Urothelium cell line (cell line): ENCODE measurements at places on chromosomes 5 and 9.

DNA sequence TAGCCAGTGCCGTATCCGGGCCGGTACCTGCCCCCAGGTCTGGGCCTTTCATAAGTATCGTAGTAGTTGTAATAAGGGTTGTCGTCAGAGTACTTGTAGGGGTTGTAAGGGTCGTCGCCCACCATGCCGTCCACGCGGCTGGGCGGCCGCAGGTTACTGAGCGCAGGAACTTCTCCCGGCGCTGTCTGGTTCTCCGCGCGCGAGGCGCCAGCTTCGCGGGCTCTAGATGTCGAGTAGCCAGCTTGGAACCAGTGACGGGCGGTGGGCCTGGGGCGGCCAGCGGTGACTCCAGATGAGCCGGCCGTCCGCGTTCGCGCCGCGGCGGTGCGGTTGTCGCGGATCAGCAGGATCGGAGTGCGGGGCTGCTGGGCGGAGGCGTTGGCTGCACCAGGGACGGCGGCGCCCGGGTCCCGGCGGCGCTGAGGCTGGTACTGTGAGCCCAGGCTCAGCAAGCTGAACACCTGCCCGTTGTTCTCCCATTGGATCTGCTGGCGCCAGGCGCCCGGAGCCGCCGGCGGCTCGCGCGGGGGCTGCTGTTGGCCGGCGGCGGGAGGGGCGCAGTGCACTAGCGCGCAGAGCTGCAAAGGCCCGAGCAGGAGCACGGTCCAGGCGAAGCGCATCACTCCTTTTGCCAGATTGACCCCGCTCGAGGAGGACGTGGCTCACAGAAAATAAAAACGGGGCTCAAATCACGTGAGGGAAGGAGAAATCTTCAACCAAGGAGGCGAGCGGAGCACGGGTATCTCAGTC lies 518 bp downstream of the LOX start:
- peak; percentile 40 for DNase-seq

DNA sequence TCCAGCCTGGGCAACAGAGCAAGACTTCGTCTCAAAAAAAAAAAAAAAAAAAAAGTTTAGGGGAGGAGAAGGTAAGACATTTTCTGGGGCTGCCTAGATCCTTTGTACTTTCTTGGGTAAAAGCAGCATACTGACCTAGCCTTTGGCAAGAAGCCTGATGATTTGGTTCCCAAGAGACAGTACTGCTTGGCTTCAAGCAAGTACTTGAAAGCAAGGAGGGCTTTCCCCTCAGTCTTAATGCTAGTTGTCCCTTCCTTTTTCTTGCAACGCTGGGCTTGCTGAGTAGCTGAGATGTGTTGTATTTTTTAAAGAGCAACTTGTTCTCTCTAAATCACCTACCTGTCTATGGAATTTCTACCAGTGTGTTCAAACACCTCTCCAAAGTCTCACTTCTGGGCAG lies 76.2 kb downstream of the INSYN2B start:
- no peak for DNase-seq

DNA sequence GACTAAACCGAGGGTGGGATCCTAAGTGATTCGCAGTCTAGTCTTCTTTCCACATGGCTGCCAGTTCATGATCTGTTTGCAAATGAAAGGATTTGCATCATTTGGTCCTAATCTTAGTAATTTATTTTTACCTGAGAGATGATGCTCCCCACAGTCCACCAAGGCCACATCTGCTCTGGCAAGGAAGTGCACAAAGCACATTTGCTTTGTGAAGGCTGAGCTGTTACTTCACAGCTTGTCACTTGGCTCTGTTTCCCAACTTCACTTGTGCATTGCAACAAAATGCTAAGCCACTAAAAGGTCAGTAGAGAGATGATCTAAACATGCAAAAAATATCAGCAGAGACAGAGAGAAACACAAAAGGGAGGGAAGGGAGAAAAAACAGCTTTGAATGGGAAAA lies 128.5 kb upstream of the VLDLR start:
- no peak for DNase-seq

DNA sequence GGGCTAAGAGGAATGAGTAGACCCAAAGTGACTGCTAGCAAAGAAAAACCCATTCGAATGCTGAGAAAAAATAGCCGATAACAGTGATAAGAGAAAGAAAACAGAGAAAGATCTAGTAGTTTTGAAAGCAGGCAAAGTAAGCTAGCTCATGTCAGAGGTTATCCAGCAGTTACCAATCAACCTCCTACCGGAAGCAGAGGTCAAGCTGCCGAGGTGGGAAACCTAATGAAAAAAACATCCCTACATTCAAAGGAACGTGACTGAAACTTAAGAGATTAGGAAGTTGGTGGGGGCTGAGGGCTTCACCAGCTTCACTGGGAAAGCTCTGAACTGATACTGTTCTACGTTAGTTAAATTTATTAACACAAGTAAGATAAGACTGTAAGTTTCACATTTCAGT lies 32.6 kb downstream of the SSBP2 start:
- no peak for DNase-seq
